Renal cortical epithelial cell (primary cell): ENCODE measurements at places on chromosomes 2 and 18. TPM values are rescaled to one million over a fixed set of nuclear protein-coding genes. Genes with fewer than 3 reads are reported as not detected.

DNA sequence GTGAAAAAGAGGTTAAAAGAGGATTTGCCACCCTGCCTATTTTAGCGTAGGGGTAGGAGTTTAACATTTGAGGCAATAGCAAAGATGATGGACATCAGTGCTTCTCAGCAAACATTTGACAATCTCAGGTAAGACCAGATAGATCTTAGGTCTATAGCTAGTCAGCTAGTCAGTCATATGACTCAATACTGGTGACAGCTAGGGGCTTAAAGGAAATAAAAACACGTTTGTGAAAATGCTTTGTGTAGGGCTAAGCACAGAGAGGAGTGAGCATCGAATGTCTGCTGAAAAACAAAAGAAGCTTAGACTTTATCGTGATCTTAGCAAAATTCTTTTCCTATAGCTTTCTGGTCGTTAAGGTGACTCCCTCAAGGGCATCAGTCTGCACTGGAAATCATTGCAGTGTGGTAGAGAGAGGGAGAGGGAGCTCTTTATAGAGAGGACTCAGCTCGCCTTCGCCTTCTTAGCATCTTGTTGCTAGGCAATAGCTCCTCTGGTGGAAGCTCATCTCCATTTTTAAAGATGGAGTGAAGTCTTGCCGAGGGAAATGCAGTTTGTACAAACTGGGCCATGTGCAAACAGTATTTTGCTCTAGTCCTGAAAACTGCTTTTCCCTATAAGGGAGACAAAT is 62.8 kb upstream of the SLC38A11 start:
- DNase-seq = no peak

DNA sequence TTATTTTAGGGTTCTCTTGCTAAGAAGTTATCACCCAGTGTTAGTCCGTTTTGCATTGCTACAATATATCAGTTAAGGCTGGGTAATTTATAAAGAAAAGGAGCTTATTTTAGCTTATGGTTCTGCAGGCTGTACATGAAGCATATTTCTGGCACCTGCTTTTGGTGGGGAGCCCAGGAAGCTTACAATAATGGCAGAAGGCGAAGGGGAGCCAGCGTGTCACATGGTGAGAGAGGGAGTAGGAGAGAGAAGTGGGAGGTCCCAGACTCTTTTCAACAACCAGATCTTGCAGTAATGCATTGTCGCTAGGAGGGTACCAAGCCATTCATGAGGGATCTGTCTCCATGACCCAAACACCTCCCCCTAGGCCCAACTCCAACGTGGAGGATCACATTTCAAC is 688.8 kb upstream of the PIK3C3 start:
- no peak for DNase-seq

GRCh38 chr2:222690564-222691200 is 19.2 kb downstream of the MOGAT1 start:
- peak; percentile 49 for DNase-seq

- no peak for DNase-seq
These were observed 57.8 kb downstream of the CTDP1 start for GRCh38 chr18:79737426-79737825.

GRCh38 chr18:11996190-11996754 is 15.0 kb downstream of the IMPA2 start:
- DNase-seq = no peak

DNA sequence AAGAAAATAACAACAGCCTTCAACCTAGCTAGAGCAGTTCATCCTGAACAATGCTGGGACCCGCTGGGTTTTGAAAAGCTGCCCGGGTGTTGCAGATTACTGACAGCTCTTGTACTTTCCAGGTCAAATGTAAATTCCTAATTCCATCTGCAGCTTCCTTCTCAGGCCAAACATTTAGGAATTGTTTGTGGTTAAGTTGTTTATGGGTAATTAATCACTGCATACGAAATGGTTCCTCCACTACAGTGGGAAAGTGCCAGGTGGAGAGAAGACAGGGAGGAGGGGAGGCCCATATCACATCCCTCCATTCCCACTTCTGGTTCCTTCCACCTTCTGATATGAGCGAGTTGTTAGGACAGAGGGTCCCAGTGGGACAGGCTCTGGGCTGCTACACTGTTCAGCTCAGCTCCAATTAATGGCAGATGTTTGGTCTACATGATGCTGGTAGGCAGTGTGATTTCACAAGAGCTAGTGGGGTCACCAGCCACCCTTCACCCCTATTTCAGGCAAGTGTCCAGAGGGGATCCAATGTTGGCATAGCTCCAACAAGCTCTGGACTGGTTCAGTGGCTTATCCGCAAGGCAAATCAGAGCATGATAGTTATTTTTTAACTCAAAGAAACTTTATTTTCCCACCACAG is 112.9 kb upstream of the ACAA2 start:
- peak; percentile 81 for DNase-seq

- DNase-seq = no peak
These were observed 211.2 kb downstream of the ARL6IP6 start for GRCh38 chr2:152929628-152930027.

The BCL2 gene
- total RNA-seq = 6.3 and 30.2 TPM in 2 replicates

DNA sequence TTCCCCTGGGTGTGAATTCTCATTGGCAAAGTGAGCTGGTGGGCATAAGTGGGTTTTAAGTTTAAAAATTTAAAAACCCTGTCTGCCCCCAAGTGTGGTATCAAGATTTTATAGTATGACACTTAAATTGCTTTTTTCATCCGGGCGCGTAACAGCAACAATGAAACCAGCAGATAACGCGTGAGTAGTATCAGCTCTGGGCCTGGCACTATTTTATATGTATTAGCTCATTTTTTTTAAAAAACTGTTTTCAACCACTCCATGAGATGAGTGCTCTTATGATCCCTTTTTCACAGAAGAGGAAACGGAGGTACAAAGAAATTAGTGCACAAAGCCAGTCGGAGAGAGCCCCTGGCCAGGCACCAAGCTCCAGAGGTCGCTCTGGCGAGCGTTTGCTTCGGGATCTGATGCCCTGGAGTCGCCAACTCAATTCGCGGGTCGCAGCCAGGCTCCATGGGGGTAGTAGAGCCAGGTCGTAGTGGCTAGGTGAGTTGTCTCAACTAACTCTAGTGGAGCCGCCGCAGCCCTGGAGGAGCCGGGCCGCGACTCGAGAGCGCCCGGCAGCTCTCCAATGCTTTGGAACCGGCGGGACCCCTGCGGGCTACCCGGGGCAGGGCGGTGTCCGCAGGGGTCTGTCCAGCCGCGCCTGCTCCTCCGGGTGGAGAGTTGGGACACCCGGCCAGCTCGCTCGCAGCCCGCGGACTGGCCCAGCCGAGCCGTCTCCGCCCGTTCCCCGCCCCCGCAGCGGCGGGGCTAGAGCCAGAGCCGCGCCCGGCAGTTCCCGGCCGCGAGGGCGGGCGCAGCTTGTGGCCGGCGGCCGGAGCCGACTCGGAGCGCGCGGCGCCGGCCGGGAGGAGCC is at the start of gene IL1R1:
Gene IL1R1 (plus strand): TSS at position 777 of the 859 bp plus-strand sequence. CDS start 14,979 bp downstream, outside the sequence.
- DNase-seq = peak; percentile 56

DNA sequence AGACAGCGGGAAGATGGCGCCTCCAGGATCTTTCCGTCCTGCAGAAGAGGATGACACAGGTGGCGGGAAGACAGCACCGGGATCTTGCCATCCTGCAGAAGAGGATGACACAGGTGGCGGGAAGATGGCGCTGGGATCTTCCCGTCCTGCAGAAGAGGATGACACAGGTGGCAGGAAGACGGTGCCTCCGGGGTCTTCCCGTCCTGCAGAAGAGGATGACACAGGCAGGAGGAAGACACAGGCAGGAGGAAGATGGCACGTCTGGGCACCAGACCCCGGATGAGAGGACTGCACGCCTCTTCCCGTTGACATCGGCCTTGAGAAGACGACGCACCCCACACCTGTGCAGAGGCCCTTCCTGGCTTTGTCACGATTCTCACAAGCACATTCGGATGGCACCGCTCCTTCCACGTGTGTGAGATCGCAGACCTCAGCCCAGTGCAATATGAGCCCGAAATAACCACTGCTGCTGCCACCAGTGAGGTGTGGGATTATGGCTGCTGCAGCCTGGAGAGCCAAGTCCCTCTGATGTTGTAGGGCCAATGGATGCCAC is 79.4 kb upstream of the SNTG2 start:
- no peak for DNase-seq

The CFAP221 gene
- 2.1 and 22.9 TPM in 2 replicates for total RNA-seq
